ENCODE measurements at places on chromosomes 7 and 10.

DNA sequence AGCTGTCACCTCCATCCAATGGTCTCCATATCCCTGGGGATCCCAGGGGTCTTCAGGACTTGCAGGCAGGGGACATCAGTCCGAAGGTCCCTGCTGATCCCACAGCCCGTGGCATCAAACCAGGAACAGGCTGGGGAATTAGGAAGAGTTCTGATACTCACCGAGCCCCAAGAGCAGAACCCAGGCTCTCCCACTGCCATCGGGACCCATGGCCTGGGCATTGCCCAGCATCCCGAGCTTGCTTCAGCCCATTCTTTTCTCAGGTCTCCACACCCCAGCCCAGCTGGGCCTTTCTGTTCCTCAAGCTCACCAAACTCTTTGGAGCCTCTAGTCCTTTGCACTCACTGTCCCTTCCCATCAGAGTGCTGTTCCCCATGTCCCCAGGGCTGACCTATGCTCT is 280.9 kb downstream of the GRID1 start:
- DNase-seq = no peak

GRCh38 chr10:10045765-10046028 is 972.0 kb upstream of the CELF2 start:
- DNase-seq = no peak

DNA sequence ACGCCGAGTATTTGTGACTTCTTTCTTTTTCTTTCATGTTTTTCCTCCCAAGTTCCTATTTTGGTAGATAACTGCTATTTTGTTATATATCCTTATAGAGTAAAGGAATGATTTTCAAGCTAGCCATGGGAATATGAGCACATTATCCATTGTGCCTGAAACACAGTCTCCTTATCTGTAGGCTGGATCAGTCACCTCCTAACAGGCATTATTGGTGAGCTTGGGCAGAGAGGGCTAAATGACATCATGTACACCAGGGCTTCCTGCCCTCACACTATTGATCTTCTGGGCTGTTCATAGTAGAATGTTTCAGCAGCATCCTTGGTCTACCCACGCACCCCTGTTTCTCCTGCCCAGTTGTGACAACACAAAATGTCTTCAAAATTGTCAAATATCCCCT is 88.1 kb upstream of the CTBP2 start:
- DNase-seq = no peak

DNA sequence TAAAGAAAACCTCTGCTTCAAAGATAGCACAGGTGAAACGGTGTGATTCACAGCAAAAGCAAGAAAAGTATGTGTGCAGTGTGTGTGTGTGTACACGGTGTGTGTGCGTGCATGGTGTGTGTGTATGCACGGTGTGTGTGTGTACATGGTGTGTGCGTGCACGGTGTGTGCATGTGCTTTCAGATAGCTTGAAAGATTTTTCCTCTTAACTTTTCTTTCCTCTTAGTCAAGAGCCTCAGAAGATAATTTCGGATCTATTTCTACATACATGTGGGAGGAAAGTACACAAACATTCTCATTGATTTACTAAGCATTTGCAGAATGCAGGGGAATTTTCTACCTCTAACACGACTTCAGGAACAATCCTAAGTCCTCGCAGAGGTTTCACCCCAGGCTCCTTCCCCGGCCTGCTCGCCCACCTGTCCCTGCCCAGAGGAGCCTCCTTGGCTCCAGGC is 2.9 kb downstream of the FGFR2 start:
- DNase-seq = no peak

DNA sequence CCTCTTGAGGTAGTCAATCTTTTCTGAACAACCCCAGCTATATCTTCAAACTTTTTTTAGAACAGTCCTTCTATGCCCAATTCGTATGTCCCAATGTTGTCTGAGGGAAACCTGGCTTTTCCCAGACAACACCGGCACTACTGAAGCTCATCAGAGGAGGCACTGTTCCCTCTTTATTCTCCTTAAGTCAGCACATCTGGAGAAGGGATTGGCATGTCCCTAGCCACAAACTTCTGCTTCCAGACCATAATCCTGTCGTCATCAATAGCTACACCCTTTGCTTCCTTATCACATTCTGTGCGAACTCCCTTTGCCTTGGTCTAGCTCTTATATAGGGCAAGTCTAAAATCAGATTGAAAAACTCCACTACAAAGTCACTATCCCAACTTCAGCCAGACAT is 22.9 kb downstream of the PON3 start:
- no peak for DNase-seq

DNA sequence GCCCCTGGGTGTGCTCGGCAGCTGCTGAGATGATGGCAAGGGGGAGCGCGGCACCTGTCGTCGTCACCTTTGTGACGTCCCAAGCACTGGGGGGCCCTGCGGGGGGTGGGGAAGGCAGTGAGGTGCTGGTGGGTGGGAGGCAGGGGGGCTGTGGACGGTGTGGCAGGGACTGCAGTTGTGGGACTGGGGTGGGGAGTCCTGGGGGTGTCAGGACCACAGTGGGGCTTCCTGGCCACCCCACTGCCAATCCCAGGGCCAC is 82.2 kb downstream of the DNAJB6 start:
- DNase-seq = no peak

DNA sequence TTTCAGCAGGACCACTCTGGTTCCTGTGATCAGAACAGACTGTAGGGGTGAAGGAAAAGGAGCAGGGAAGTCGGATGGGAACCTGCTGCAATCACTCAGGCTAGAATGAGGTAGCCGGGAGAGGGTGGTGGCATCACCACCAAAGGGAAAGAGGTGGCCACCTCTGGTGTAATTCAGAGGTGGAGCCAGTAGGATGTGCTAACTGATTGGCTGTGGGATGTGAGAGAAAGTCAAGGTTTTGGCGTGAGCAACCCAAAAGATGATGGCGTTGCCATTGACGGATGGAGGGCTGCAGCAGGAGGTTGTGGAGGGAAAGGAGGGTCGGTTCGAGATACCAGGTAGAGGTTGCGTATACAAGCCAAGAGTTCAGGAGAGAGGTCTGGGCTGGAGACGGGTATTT is 7.4 kb upstream of the VSIR start:
- DNase-seq = no peak

DNA sequence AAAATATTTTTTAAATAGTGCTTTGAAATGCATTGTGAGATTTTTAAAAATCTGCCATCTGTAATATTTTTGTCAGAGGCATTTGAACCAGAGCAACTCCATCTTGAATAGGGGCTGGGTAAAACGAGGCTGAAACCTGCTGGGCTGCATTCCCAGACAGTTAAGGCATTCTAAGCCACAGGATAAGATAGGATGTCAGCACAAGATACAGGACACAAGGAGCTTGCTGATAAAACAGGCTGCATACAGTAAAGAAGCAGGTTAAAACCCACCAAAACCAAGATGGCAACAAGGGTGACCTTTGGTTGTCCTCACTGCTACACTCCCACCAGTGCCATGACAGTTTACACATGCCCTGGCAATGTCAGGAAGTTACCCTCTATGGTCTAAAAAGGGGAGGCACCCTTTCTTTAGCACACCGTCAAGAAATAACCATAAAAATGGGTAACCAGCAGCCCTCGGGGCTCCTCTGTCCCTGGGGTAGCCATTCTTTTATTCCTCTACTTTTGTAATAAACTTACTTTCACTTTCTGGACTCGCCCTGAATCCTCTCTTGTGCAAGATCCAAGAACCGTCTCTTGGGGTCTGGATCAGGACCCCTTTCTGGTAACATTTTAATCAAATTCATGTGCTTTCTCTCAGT is 273.7 kb downstream of the SEMA3D start:
- no peak for DNase-seq
